ENCODE measurements at places on chromosomes 2 and 18.

- no peak for DNase-seq
Observed at GRCh38 chr2:143559147-143559546, 429.9 kb downstream of the ARHGAP15 start.

DNA sequence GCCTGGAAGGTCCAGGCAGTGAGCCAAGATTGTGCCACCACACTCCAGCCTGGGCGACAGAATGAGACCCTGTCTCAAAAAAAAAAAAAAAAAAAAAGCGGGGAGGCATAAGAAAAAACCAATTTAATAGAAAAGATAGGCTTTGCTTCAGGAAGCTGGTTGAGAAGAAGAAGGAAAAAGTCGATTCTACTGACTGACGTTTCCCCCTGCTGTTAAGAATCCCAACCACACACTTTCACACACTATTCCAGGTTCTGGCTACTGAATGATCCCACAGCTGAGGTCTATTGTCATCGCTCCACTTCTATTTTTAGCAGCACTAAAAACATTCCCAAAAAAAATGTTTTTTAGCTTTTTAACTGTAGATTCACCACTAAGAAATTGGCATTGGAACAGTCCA, 6.7 kb upstream of the CHCHD5 start:
- DNase-seq: no peak

DNA sequence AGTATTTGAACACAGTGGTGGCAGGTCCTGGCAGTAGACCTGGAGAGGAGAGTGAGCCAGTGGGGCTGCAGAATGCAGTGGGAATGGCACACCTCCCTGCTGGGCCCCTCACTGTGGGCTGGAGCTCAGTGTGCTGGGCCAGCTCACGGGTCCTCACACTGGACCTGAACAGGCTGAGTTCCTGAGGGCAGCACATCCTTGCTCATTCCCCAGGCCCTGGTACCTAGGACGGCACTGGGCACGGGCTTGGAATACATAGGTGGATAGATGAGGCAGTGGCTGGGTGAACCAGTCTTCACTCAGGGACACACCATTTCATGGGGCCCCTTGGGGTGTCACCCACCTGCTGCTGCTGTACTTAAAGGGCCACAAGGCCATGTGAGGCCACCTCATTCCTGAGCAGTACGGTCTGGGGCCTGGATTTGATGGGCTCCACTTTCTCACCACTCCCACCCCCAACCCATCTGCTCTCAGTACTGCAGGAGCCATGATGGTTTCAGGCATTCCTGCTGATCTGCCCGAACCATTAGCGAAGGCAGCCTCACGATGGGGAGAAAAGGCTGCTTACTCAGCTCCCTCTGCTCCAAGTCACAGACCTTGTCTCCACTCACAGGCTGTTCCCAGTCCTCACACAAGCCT, 4.2 kb downstream of the TMEM177 start:
- no peak for DNase-seq

- no peak for DNase-seq
Observed at GRCh38 chr18:40274618-40275196, 1680.3 kb upstream of the PIK3C3 start.

- DNase-seq: no peak
Observed at GRCh38 chr2:221492636-221493035, 79.5 kb downstream of the EPHA4 start.

DNA sequence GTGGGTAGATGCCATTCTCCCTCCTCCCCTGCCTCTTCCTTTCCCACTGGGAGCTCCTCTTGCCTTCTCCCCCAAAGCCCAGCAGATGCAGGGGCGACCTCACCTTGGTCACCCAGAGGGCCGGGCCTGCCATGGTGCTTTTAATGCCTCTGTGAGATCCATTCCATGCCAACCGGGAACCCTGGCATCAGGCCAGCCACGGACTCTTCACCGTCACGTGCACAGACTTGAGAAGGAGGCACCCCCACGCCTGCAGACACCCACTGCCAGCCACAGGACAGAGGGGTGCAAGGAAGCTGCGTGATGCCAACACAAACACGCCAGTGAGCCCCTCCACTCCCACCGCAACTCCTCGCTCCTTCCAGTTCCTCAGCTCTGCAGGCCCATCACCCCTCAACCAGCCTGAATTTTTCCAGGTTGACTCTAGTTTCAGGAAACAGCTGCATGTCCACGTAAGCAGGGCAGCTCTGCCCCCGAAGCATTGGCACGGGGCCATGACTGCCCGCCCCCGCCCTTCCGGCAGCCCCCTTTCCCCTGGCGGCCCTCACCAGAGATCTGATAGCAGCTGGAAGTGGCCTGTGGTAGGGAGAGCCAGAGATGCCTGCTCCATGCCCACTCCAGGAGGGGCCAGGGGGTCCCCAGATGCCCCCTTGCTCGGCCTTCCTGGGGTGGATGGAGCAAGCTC, 50.8 kb downstream of the DNMT3A start:
- no peak for DNase-seq

GRCh38 chr2:7057865-7058400, 140.7 kb downstream of the RNF144A start:
- no peak for DNase-seq

GRCh38 chr18:7436166-7436565, 130.9 kb upstream of the PTPRM start:
- DNase-seq: no peak

DNA sequence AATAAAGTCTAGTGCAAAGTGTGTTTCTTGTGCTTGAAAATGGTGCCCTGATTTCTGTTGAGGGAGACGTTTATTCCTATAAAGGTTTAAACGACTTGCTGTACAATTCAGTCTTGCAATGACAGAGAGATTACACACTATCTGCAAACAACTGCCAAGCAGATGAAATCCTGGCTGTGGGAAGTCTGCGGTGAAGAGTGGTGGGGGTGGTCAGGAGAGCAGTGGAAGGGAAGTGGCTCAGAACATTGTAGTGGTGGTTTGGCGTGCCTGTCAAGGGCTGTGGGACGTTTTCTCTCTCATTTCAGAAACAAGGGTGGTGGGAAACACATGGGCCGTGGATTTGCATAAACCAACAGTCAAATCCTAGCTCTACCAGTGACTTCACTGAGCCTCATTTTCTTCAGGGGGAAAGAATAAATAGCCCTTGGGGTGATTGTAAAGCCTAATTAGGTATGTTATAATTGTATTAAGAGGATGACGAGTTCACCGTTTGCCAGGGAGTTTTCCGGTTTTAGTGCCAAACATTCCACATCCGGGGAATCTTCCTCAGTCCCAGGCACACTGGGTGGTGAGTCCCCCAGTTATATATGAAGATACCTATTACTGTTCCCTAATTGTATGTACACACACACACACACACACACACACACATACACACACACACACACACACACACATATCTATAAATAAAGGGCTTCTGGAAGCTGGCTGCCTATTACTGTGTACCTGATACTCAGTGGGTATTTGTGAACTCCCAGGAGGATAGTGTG, 115.0 kb downstream of the SPTBN1 start:
- no peak for DNase-seq

DNA sequence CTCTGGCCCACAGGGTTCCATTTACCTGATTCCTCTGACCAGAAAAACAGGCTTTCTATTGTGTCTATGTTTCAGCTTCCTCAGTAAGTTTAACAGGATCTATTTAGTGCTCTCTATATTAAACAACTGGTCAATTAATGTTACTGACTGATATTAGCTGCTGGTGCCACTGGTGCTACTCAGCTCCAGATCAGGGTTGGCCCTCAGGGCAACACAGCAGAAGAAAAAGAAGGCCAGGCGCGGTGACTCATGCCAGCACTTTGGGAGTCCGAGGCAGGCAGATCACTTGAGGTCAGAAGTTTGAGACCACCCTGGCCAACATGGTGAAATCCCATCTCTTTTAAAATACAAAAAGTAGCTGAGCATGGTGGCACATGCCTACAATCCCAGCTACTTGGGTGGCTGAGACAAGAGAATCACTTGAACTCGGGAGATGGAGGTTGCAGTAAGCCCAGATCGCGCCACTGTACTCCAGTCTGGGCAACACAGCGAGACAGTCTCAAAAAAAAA, 56.3 kb upstream of the CHAC2 start:
- no peak for DNase-seq

GRCh38 chr2:151417650-151418049, 7.9 kb downstream of the RIF1 start:
- DNase-seq: no peak

GRCh38 chr2:85264471-85264870, 63.3 kb downstream of the TGOLN2 start:
- DNase-seq: no peak

DNA sequence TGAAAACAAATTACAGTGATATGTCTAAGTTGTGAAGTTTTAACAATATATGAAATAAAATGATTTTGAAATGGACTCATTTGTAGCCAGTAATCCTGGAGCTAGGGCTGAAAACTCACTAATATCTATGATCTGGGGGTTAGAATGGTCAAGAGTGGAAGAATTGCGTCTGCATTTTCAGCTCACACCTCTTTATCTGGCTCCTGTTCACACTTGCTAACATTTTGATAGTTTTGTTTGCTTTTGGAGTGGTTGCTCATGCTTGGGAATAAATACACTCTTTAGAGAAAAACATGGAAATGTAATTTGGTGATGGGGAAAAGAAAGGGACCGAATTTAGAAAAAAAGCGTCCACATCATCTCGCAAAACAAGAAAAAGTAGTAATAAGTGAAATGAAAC, 30.7 kb downstream of the UBE2F start:
- DNase-seq: no peak

DNA sequence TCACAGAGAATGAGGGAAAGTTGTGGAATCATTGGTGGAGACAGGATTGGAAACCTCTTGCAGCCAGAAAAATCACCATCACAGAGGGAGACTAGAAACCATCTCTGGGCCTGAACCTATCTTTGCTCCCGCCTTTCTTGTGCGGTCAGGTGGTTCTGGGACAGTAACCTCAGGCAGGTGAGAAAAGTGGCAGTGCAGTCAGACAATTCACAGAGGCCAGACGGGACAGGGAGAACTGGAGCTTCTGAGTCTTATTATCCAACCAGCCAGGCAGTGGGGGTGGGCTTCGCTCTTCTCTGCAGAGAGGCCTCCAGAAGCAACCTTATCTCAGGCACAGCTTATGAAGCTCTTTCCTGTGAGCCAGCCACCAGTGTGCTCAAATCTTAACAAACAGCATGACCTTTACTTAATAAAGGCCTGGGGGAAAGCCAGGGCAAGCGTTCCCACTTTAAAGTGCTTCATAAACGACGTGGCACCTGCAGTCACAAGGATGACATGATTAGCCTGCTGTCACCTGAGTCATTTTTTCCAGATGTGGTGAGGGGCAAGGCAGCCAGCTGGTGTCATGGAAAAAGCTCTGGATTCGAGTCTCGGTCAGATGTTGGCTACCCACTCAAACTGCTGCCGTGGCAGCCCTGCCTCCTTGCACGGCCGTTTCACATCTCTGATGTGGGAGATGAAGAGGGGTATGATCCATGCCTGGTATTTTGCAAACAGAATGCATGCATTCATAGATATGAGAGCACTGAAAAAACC, 109.7 kb downstream of the B3GNT2 start:
- DNase-seq: no peak

DNA sequence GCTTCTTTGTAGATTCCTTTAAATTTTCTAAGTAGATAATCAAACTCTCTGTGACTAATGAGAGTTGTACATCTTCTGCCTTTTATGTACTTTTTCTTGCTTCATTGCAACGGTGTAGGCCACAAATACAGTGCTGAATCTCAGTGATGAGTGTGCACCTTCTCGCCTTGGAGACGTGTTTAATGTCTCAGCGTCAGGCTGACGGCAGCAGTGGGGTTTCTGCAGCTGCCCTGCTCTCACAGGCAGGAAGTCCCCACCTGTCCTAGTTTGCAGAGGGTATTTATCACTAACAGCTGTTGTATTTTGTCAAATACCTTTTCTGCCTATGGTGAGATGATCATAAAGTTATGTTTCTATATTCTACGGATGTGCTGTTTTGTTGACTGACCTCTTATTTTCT, 13.3 kb downstream of the AGXT start:
- peak; percentile 59 for DNase-seq

- no peak for DNase-seq
Observed at GRCh38 chr18:61856678-61857077, 36.1 kb downstream of the RNF152 start.

DNA sequence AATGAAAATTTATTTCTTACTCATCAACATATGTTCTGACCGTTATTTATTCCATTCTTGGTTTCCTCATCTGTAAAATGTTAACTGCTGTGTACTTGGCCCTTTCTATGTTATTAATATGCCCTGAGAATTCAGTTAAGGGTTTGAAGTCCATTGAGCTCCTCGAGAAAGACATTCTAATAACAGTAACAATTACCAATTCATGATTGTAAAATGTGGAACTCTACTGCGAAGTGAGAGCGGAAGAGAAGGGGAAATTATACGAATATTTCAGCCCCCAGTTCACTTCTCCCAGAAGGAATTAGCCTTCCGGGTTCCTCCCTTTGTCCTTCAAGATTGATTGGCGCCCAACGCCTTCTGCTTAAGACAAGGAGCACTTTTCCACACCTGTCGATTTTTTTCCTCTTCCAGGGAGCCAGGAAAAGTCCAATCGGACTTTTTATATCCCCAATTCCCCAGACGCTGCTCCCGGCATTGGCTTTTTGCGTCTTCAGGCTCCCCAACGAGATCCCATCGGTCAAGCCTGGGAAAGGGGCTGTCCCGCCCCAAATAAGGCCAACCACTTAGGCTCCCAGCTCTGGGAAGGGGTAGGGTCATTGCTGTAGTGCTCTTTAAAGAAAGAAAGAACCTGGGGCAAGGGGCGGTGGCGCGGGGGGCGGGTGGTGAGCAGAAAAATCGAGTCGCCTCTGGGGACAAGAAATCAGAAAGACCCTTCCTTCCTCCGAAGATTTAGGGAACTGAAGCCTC, 1.6 kb downstream of the DSC2 start:
- DNase-seq: no peak

- DNase-seq: peak; percentile 91
Observed at GRCh38 chr2:173963817-173964564, 1.2 kb downstream of the SP3 start.

- DNase-seq: no peak
Observed at GRCh38 chr2:240858321-240858720, 10.3 kb upstream of the AGXT start.

DNA sequence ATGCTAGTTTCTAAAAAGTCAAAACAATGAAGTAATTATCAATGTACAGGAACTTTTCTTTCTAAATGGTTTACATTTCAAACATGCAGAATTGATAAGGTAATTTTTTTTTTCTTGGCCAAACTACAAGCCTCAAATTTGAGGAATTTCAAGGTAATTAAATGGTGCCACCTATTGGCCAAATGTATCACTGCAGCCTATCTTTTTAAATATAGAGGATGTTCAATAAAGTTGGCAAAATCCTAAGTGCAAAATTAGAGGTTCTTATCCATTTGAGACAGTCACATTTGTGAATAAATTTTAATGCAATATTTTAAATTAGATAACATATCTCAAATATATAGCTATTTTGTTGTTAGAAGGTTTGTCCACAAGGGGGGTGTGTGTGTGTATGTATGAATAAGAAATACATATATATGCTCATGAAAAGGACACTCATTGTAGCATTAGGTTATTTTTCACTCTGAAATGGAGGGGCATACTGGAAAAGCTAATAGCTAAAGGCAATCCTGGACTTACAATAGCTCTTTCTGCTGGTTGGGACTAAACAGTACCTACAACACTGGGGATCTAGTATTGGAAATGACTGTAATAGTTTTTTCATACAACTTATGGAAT, 26.2 kb downstream of the MMADHC start:
- no peak for DNase-seq

Measured in NCI-H774 (cell line).